ENCODE measurements at places on chromosomes 3 and 15.

GRCh38 chr15:68470049-68470742, 38.2 kb upstream of the ITGA11 start:
- DNase-seq, result no peak

DNA sequence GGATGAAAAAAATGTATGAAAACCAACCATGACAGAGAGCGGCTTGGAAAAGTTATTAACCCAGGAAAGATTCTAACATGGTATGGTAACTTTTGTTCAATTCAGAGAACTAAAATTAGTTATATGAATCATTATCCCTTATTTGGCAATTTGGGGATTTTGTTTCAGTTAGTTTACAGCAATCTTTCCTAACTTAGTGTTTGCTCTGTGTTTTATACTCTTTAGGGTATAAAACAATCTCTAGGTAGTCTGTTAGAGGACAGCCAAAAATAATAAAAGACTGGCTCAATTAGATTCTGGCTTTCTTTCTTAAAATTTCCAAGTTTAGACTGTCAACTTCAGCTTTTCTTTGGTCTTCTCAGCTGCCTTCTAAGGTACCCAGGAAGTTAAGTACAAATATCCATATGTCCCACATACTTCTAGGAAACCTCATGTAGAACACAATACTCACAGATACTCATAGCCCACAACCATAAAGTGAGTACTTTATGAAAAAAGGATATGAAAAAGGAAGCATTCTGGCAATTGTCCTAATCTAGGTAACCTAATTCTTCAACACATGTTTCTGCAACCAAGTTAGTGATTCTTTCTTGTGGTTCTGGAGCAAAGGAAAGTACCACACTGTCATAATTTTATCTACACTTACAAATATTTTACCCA, 849.3 kb downstream of the ROBO1 start:
- DNase-seq, result no peak

DNA sequence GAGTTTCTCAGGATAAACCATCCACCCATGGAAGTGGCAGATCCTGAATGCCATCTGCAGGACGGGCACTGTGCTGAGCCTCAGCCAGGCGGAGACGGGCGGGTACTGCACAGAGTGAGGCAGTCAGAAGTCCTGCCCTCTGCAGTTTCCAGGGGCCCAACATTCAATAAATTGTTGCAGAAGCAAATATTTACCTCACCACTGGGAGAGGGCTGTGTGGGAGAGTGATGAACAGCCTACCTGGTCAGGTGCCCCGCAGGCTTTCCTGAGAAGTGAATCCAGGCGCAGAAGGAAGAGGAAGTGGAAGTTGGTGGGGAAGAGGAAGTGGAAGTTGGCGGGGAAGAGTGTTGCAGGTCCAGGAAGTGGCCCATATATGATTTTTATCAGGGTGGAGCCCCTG, 100.8 kb downstream of the SLCO3A1 start:
- no peak for DNase-seq

DNA sequence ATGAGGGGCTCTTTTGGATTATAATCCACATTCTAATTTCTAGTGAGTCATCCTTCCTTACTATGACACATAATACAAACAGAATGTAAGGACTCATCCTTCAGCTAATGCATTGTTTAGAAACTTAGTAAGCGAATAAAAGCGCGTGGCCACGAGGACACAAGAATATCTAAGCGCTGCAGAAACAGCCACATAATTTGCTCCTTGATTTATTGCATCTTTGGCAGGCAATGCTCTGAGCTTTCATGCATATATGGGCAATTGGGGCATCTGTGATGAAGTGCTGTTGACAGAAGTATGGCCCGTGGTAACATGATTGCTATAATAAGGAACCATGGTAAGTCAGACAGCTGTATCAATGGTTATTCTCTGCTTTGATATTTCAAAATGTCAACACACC, 191.3 kb upstream of the ZNF385D start:
- DNase-seq, result no peak

- no peak for DNase-seq
Observed at GRCh38 chr3:134059035-134059601, 29.4 kb upstream of the SLCO2A1 start.

- DNase-seq, result no peak
Observed at GRCh38 chr3:14093831-14094230, 30.8 kb downstream of the CHCHD4 start.

- no peak for DNase-seq
Observed at GRCh38 chr3:129112308-129113052, 9.1 kb downstream of the RAB43 start.

- DNase-seq, result no peak
Observed at GRCh38 chr3:24551626-24552025, 57.0 kb upstream of the THRB start.

GRCh38 chr3:3646934-3647333, 152.3 kb upstream of the LRRN1 start:
- no peak for DNase-seq

DNA sequence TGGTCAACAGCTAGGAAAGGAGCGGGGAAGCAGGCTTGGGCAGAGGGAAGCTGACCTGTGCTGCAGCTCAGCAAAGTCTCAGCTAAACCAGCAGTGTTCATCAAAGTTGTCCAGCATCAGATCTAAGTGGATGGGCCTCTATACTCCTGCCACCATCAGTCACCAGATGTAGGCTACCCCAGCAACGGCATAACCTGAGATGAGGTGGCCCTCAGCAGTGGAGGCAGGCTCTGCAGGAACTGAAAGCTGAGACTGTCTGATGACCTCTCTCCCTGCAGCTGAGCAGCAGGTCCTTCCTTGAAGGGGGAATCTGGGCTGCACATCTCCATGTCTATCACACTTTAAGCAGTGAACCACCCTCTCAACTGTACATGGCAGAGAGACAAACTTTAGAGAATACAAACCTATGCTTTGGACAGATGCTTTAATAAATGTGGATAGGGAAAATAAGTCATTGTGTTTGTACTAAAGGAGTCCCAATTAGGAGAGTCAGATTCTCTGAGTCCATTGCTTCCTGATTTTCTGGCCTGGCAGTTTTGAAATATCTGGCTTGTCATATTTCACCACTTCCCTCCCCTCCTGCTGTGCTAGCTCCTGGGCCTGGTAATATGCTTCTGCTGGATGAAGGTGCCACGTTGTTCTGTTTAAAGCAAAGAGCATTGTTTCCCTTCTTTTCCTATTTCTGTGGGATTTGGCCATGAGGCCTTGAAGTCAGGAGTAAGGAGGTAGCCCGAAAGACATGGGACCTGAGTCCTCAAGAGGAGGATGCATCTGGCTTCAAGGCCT, 11.1 kb upstream of the PSTPIP1 start:
- DNase-seq, result no peak

DNA sequence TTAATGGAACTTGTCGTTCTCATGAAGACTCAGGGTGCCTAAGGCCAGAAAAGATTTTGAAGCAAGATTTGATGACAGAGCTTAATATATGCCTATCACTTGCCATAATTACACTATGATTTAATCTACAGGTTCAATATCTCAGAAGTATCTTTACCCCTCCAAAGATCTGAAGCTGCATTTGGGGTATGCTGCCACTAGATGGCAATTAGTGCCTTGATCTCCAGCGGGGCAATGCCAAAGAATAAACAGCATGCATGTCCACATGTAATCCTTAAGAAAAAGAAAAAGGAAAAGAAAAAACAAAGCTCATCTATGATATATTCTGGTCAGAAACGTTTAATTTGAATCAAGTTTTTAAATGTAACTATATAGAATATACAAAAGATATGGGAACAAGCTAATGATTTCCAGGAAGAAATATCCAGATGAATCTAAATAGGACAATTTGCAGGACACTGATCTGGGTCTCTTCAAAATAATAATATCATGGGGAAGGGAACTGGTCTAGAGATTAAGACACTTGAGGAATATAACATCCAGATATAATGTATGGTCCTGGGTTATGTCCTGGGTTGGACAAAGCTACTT, 55.0 kb upstream of the SOX14 start:
- no peak for DNase-seq

DNA sequence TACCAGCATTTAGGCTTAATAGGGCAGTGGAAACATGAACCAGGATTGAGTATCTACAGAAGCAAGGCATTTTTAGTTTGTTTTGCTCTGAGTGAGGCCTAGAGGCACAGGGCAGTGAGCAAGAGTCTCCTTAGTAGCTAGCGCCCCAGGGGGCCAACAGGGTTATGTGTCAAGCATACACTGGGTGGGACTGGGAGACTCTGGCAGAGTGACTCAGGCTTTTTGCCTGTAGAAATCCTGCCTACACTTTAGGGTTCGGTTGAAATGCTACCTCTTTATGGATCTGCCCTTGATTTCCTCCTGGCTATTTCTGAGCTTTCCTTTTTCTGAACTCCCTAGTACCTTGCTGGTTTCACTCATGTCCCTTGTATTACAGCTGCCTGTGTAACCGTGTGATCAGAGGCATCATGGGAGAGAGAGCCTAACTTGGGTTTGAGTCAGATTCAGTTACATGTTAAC, 72.2 kb downstream of the TOP2B start:
- DNase-seq, result peak; percentile 55

DNA sequence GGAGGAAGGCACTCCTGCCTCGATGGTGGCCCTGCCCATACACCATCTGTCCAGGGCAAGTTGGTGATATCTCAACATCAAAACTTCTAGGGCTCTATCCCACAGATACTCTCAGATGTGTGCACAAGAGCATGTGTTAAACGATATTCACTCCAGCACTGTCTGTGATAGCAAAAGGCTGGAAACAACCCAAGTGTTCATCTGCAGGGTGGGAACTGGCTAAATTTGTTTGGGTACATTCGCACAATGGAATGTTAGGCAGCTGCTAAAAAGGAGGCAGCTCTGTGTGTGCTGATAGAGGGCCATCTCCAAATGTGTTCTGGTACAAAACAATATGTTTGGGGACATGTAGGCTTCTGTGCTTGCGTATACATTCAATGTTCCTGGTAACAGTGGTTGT, 19.8 kb downstream of the IGDCC4 start:
- no peak for DNase-seq
